ENCODE measurements at places on chromosomes 6 and 20.

GRCh38 chr20:17358854-17359253 is 132.0 kb downstream of the PCSK2 start:
- no peak for DNase-seq

DNA sequence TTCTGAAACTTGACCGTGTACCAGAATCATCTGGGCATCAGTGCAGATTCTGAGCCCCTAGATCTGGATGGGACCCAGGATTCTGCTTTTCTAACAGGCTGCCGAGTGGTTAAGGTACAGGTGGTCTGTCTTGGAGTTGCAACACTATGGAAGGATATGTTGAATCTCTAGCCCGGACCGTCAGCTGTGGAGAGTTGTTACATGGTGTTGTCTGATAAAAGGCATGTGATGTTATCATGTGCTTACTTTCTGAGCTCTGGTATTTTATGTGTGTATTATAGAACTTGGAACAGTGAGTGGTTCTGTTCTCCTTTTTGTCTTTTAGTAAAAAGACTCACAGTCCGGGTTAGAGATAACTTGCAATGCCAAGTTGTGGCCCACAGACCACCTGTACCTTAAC is 123.0 kb downstream of the JARID2 start:
- no peak for DNase-seq

- DNase-seq: no peak
These were observed 11.0 kb upstream of the CFAP206 start for GRCh38 chr6:87396595-87397392.

- DNase-seq: no peak
These were observed 10.5 kb downstream of the OTOR start for GRCh38 chr20:16758454-16759180.

- DNase-seq: no peak
These were observed 5.9 kb downstream of the OCSTAMP start for GRCh38 chr20:46544576-46544975.

- DNase-seq: no peak
These were observed 281.0 kb downstream of the TFAP2C start for GRCh38 chr20:56909918-56910714.

DNA sequence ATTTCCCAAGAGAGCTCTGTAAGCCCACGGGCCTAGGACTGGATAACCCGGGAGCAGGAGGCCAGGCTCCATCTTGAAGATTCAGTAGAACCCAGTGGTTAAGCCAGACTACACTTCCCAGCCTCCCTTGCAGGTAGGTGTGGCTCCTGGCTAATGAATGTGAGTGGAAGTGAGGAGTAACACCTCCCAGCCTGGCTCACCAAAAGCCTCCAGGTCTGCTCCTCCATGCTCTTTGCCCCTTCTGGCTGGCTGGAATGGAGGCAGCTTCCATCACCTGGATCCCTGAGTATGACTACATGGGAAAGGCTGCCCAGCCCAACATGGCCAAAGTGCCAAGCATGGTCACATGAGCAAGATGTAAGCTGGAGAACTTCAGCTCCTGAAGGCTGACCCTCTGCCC is 9.7 kb downstream of the LRRN4 start:
- no peak for DNase-seq

DNA sequence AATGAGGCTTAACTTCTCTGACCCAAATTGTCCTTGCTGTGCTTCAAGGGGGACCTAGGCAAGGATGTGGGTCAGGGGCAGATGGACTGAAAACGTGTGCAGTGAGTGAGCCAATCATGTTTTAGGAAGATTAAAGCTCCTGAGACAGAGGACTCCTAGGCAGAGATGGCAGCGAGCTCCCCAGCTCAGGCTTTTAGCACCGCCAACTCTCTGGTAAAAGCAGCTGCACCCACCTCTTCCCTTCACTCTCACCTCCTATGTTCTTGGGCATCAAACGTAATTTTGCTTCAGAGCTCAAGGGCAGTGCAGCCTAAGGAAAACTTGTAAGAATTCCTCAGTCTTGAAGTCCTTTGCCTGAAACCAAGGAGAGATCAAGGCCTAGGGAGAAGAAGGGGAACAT is 10.3 kb downstream of the RPP21 start:
- no peak for DNase-seq

DNA sequence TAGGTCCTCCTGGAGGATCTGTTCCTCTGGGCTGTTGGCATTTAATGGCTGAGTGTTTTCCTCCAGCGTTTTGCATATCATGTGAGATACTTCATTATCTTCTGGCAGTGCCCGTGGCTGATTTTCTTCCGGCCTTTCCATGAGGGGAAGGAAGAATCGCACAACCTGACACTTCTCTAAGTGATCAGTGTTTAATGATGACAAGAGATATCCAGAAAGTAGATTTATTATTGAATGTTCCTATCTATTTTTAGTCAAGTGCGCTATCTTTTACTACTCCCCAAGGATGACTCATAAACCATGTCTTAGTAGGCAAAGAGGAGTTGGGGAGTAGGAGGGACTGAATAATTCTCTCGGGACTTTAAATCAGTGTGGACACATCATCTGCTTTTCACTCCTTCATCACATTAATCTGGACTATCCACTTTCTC is 149.7 kb downstream of the PLCB4 start:
- no peak for DNase-seq

GRCh38 chr6:24755279-24755678 is 19.5 kb upstream of the GMNN start:
- DNase-seq: no peak

DNA sequence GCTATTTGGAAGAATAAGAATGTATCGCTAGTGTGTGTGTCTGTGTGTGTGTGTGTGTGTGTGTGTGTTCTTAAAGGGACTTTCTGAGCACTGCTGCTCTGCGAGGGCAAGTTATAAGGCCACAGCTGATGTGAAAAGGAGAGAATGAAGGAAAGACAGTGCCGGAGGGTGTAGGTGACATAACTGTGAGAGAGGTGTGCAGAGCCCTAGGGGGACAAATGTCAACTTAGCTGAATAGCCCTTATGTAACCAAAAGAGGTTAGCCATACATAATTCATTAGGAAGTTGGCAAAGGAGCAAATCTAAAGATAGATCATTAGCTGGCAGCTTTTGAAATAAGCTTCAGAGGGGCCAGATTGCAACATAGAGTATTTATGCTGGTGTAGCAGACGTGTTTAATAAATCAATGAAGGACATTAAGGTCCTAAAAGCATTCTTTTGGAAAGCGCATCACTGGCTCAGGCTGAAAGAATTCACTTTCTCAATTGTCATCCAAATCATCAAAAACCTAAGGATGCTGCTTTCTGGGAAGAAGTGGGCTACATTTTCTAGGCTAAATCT is 81.0 kb downstream of the NDUFAF5 start:
- DNase-seq: no peak

DNA sequence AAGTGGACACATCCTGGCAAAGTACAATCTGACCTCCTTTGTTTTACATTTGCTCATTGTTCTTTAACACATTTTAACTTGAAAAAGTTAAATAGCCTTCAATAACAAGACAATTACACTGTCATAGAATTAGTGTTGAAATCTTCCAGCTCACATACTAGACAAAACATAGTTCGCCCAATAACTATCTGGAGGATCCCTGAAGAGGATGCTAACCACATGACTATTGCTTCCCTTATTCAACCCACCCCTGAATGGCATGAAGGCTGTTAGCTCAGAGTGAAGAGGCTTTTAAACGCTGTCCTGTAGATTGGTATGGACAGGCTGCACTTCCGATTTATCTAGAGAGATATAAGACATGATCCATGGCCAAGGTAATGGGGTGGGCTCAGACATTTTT is 15.0 kb upstream of the DSE start:
- DNase-seq: no peak

GRCh38 chr6:27334141-27334540 is 22.1 kb upstream of the POM121L2 start:
- no peak for DNase-seq

GRCh38 chr6:52108128-52108527 is 20.7 kb upstream of the PKHD1 start:
- DNase-seq: no peak

- no peak for DNase-seq
These were observed 177.7 kb downstream of the SMOC2 start for GRCh38 chr6:168618546-168619315.

DNA sequence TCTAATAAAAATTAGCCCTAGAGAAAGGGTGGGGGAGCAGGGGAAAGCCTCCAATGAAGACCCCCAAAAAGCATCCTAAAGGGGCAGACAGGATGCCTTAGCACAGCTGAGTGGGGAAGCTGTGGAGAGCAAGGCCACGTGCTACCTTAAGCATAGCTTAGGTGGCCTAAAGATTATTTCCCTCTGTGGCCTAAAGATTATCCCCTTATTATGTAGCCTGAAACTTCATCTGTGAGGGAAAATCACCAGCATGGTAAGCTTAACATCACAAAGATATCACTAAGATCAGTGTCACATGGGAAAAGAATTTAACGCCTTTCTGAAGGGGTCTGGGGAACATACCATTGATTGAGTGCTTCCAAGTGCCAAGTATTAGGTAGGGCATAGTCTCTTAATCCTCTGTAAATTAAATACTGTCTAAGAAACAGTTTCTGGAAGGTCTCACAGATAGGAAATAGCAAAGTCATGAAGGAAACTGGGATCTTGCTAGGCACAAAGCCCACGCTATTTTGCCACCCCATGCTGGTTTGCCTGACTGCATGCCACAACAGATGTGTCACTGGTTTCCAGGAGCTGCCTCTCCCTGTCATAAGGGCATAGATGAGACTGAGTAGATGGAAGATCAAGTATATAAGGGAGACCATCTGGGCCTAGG is 170.0 kb downstream of the HACE1 start:
- DNase-seq: no peak

DNA sequence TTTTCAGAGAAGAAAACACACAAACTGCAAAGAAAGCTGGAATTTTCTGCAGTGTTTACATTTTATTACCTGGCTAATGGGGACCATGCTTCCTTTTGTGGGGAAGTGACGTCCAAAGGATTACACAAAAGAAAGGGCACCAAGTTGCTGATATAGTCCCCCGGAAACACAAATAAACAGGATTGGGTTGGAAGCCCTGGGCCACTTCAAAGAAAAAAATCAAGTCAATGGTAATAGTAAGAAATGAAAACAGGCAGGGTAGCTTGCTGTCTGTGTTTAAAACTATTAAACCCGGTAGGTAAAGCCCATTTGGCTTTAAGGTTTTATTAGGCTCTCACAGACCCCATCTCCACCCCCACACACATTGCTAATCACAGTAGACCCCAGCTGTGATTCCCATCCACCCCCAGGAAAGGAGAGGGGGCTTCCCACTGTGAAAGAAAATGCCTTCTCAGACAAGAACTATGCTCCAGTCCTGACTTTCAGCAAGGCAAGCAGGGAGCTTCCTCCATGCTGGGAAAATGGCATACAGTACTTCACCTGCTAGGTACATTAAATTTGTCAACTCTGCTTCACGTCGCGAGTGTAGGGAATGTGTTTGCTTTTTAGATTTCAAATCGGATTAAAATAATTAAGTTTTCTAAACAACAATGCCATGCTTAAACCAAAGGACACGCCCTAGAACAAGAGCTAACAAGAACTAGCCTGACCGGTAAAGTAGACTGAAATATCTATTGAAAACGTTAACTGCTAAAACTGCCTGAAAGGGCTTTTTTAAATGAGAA is 1.1 kb downstream of the PERP start:
- no peak for DNase-seq

GRCh38 chr6:35435074-35435837 is 16.9 kb upstream of the FANCE start:
- no peak for DNase-seq

DNA sequence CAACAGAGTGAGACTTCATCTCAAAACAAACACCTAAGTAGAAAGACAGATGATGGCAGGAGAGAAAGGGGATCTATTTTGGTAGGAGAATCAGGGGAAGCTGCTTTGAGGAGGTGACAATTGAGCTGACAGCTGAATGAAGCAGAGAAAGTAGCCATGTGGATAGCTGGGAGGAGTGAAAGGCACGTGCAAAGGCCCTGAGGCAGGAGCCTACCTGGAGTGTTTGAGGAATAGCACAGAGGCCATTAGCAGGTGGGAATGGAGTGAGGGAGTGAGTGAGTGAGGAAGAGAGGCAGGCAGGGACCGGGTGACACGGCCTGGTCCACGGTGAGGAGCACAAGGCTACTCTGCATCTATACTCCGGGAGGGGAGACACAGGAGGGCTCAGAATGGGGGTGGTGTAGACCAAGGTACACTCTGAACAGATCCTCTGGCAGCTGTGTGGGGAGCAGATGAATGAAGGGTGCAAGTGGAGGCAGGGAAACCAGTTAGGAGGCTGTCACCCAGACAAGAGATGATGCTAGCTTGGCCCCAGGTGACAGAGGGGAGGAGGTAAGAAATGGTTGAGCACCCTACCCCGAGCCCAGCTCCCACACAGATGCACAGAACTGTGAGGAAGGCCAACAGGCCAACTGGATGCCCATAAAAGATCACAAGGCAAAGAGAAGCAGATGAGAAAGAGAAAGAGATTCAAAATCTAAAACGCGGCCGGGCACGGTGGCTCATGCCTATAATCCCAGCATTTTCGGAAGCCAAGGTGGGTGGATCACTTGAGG is 43.6 kb downstream of the NFATC2 start:
- DNase-seq: no peak

GRCh38 chr6:129748901-129749748 is 39.1 kb upstream of the ARHGAP18 start:
- peak; percentile 22 for DNase-seq

- no peak for DNase-seq
These were observed 261.2 kb downstream of the DLL1 start for GRCh38 chr6:170029416-170030283.

- DNase-seq: no peak
These were observed 102.3 kb downstream of the EPM2A start for GRCh38 chr6:145632971-145633370.

DNA sequence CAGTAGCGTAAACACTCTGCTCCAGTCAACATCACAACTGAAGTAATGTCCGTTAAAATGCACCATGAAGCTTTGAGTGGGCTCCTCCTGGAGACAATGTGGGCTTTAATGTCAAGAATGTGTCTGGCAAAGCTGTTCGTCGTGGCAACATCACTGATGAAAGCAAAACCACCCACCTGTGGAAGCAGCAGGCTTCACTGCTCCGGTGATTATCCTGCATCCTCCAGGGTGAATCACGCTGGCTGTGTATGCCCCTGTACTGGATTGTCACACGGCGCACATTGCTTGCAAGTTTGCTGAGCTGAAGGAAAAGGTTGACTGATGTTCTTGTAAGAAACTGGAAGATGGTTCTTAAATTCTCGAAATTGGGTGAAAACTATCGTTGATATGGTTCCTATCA is 128.5 kb downstream of the MOXD1 start:
- DNase-seq: no peak

- no peak for DNase-seq
These were observed 193.4 kb upstream of the SUPT3H start for GRCh38 chr6:45571159-45571558.

DNA sequence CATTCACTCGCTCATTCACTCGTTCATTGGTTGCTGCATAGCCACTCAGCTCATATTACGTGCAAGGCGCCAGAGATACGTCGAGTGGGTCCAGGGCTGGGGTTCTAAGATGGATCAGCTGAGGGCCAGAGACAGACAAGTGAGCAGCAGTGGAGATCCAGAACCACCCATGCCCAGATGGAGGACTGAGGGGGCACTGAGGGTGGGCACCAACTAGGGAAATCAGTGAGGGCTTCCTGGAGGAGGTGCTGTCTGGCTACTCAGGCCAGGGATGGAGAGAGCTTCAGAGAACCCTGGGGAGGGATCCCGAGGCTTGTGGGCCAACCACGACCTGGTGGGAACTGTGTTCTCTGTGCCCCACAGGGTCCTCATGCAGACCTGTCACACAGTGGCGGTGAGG is 364 bp upstream of the SPDEF start:
- no peak for DNase-seq

GRCh38 chr6:76351275-76351674 is 278.8 kb upstream of the IMPG1 start:
- DNase-seq: no peak

- DNase-seq: no peak
These were observed 386.2 kb downstream of the THBS2 start for GRCh38 chr6:168867247-168868102.
